ENCODE measurements at places on chromosomes 13 and 19.

DNA sequence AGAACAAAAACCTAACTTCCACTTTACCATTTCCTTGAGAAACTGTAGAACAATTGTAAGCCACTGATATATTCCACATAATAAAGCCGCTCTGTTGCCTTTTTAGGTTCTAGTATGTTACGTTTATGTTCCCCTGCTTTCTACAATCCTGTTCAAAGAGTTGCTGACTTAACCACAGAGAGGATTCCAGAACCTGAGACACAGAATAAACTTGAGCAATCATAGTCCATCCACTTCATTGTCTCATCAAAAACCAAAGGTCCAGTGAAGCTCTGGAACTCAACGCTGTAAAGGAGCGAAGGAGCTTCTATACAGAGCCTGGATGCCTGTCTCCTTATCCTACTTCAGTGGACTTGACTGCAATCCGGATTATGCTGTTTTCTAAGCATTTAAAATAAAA, 4.6 kb downstream of the STARD13 start:
- no peak for DNase-seq

GRCh38 chr13:64591971-64592370, 2638.2 kb downstream of the PCDH9 start:
- DNase-seq = no peak

DNA sequence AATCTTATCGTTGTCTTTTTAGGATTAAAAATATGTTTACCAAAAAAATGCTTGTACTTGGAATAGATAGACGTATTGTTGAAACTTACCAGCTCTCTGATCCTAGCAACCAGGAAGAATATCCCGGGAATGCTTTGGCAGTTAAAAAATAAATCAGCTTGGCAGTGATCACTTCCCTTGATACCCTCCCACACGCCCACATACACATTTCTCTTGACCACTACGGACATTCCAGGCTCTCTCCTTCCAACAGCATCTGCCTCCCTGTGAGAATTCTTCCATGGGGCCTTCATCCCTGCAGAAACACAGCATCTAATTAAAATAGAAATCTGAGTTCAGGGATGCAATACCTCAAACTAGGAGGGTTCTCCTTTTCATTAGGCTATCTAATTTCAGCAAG, 57.9 kb downstream of the THSD1 start:
- no peak for DNase-seq

- DNase-seq = no peak
These were observed at the start of gene PALM3 for GRCh38 chr19:14061751-14062557. TSS of gene PALM3 (minus strand) at chr19:14062076. CDS start at chr19:14061980, 96 bp downstream.

DNA sequence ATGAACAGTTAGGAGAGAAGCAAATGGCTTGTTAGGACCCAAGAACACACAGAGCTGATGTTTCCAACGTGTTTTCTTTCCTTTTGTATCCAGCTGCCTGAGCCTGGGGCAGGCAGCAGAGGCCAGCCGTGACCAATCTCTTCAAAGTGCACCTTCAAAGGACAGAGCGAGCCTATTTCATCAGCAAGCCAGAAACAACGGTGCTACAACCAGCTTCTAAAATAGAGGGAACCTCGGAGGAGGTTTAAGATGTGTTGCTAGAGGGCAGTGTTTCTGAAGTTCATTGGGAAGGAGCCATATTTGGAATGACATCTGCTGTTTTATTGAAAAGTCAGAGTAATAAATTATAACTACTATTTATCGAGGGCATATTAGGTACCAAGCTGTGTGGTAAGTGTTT, 56.2 kb upstream of the RFC3 start:
- DNase-seq = no peak

DNA sequence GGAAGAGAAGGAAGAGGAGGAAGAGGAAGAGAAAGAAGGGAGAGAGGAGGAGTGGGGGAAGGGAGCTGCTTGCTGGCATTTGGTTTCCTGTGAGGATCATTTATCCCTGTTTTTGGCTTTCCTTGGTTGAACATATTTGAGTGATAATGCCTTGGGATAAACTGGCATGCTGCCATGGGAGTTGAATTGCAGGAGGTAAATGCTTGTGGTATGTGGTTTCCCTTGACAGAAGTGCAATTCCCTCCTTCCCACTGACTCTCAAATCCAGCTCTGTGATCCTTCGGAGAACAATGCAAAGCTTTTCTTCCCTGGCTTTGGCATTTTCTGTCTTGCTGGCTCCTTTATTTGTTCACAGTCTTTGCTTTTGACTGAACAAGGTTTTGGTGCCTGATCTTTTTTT, 27.2 kb upstream of the CBY2 start:
- DNase-seq = no peak

DNA sequence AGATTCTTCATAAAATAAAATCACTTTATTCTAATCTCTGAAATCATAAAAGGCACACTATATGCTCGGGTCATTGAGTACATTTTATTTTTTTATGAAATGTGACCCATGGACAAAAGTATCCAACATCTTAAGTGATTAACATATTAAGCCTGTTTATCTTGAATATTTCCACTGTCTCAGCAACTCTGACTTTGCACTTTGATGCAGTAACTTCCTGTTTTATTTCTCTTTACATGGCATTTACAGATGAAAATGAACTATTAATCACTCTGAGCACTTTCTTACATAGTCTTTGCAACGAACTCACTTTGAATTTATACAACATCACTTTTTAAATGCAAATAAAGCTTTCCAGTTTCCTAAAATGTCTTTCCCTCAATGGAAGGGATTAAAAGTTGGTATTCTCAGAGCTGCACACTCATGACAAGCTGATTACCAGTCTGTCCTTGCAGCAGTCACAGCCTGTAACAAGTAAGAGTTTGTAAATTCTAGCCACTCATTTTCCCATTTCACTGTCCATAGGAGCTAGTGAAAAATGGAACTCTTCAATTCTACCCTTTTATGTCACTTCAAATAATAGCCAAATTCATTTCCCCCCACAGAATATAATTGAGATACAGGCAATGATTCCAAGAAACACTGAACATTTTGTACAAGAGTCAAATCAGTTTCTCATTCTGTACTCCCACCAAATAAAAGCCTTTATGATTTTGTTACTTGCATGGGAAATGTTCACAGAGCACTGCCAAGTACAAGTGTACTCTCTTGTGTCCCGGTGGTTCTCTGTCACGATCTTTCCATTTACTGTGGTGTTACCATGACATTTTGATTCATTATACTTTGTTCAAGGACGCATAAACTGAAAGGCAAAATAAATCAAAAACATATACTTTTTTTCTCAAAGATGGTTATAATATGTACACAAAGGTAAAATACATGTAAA, 1968.9 kb downstream of the PCDH9 start:
- no peak for DNase-seq

DNA sequence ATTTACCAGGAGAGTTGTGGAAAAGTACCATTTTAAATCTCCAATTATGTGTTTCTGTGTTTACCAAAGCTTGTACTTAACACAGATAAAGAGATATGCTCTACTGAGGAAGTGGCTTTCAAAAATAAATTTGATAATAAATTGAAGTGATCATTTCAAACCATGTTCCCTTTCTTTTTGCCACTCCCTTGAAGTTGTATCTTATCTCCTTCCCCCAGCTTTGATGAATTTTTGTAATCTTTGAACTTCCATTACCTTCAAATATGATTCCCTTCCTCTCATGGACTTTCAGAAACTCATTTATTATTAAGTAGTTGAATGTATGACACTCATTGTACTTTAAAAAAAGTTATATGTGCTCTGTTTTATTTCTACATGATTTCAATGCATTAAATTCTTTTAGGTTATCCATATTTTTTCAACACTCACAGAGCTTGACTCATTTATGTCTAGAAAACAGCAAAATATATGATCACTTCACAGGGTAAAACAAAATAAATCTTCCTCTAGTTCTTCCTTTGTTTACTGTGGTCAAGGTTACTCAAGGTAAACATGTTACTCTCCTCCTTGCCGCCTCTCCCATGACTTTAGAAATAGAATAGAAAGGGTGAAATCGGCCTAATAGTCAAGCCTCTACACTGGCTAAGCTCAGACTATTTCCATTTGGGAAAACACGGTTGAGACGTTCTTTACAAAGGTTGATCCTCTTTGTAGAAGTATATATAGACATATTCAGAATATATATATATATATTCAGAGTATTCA, 251.2 kb upstream of the SPRY2 start:
- no peak for DNase-seq

DNA sequence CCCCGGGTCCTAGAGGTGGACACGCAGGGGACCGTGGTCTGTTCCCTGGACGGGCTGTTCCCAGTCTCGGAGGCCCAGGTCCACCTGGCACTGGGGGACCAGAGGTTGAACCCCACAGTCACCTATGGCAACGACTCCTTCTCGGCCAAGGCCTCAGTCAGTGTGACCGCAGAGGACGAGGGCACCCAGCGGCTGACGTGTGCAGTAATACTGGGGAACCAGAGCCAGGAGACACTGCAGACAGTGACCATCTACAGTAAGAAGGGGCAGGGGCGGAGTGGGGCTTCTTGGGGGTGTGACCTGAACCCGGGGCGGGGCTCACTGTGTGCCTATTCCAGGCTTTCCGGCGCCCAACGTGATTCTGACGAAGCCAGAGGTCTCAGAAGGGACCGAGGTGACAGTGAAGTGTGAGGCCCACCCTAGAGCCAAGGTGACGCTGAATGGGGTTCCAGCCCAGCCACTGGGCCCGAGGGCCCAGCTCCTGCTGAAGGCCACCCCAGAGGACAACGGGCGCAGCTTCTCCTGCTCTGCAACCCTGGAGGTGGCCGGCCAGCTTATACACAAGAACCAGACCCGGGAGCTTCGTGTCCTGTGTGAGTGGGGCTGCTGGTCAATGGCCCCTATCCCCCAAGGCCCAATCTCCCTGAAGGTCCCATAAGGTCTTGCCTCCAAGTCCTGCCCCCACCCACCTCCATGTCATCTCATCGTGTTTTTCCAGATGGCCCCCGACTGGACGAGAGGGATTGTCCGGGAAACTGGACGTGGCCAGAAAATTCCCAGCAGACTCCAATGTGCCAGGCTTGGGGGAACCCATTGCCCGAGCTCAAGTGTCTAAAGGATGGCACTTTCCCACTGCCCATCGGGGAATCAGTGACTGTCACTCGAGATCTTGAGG, 2.4 kb upstream of the ICAM4 start:
- DNase-seq = no peak

GRCh38 chr13:22061371-22061805, 390.5 kb downstream of the FGF9 start:
- peak; percentile 67 for DNase-seq

GRCh38 chr19:2478278-2478755, 2.4 kb downstream of the GADD45B start:
- DNase-seq = peak; percentile 74

DNA sequence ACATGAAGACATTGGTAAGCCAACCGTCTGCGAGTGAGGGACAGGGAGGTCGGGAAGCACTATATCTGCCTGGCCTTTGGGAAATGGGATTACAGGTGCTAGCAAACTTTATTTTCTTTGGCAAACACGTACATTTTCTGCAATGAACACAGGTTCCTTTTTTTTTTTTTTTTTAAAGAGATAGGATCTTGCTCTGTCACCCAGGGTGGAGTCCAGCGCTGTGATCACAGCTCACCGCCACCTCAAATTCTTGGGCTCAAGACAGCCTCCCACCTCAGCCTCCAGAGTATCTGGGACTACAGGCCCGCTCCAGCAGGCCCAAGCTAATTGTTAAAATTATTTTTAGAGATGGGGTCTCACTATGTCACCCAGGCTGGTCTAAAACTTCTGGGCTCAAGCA, 24.2 kb downstream of the ELAVL1 start:
- no peak for DNase-seq

- DNase-seq = no peak
These were observed 185.3 kb downstream of the TBC1D4 start for GRCh38 chr13:75296641-75297040.
